Activated T-helper 1 cell treated with anti-CD3 and anti-CD28 coated beads, Interleukin-12 subunit alpha, Interleukin-12 subunit beta, Interleukin-2, Interleukin-4 antibody, amounts not matched to agents 30 ng/mL and 10 ng/mL and 1 ng/mL, durations not matched to agents 14 hours and 24 hours and 36 hours (primary cell): ENCODE measurements at places on chromosomes 5 and 9. TPM values are rescaled to one million over a fixed set of nuclear protein-coding genes. Genes with fewer than 3 reads are reported as not detected.

The TUSC1 gene
- 0.47 and 0.62 TPM in 2 replicates for total RNA-seq

The TLX3 gene
- not detected in 2 replicates for total RNA-seq

The PCDHB10 gene
- total RNA-seq: not detected in 2 replicates

The GPR107 gene
- total RNA-seq: 23.1 and 24.9 TPM in 2 replicates

The SNCAIP gene
- not detected in 2 replicates for total RNA-seq

GRCh38 chr9:126565336-126566128 lies 48.2 kb upstream of the LMX1B start:
- no peak for DNase-seq

The CDKN2A gene
- 5.0 and 5.4 TPM in 2 replicates for total RNA-seq

The WNT8A gene
- not detected in 2 replicates for total RNA-seq

The MCC gene
- total RNA-seq: 0.88 and 1.3 TPM in 2 replicates

- no peak for DNase-seq
Observed at GRCh38 chr5:66697796-66698564, 101.8 kb downstream of the MAST4 start.

The ACTBL2 gene
- not detected in 2 replicates for total RNA-seq

DNA sequence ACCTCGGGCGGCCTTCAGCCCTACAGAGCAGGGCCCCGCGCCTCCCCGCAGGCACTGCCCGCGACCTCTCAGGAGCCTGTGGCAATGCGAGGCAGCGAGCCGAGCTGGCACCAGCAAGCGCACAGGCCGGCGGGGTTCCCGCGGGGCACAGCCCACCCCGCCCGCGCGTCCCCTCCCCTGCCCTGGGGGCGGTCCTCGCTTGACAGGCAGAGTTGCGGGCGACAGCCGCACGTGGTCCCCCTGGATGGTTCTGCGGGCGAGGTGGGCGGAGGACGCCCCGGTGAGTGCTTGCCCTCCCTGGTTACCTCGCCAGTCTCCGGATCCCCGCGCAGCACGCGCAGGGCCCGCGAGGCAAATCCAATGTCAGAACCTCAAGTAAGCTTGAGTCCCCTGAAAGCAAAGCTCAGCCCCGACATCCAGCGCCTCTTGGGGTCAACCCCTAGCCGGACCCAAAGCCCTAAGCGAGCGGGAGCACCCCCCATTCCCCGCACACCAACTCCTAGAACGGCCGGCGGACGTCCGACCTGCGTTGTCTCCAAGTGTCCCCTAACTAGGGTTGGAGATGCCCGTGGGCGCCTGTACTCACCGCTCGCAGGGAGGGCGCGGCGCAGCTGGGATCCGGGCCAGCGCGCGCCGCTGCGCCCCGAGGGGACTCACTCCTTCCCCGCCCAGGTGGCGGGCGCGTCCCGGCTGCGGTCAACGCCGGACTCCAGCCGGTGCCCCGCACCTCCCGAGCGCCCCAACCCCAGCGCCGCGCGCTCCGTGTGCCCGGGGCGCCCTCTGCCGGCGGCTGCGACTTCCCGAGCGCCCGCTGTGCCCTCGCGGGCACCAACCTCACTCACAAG lies at the start of gene DRD1:
TSS of gene DRD1 (minus strand) at position 123 of the 845 bp plus-strand sequence. CDS start 1,083 bp downstream, outside the sequence.
- peak; percentile 28 for DNase-seq
